ENCODE measurements at places on chromosomes 3 and 15.

GRCh38 chr15:96353416-96353929, 23.0 kb downstream of the NR2F2 start:
- DNase-seq, result no peak

DNA sequence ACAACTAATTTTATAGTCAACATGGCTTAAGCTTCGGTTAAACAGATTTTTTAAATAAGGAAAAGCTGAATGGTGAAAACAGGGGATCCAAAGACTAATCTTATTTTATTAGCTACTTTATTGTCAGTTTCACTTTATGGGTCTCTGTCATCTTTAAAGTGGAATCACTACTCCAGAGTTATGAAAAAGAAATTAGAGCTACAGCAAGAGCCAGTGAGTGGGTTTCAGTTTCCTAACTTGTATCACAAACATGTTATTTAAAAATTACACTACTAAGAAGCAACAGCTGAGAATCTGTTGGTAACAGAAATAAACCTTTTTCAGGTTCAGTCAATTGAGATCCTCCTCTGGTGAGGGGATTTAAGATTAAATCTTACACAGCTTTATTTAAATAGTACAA, 10.0 kb downstream of the PHC3 start:
- no peak for DNase-seq

DNA sequence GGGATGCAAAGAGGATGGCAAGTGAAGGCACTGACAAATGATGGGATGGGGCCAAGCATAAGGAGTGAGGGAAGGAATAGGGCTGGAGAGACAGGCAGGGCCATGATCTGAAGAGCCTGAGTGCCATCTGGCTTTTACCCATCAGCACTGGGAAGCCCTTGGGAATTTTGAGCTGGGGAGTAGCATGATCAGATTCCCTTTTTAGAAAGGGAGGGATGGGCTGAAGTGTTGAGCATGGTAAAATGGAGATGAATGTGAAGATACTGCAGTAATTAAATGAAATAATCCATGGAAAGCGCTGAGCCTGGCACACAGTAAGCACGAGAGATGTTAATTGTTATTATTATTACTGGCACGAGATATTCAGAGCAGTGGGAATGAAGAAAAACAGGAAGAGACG, 9.9 kb downstream of the RBP1 start:
- no peak for DNase-seq

DNA sequence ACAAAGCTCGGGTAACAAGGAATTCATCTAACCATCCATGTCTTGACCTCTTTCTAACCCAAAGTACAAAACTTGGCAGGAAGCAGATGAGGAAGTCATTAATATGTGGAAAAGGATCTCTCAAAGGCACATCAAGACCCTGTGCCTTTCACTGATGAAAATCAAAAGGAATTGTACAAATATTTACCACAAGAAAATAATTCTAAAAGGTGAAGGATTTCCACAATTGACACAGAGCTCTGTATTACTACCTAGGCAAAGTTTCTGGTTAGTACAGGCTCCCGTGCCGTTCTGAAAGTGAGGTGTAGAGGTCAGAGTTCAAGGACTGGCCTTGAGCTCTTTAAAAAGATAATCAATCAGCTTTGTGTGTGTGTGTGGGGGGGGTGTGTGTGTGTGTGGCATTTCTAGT, 239.7 kb upstream of the ICE2 start:
- no peak for DNase-seq

DNA sequence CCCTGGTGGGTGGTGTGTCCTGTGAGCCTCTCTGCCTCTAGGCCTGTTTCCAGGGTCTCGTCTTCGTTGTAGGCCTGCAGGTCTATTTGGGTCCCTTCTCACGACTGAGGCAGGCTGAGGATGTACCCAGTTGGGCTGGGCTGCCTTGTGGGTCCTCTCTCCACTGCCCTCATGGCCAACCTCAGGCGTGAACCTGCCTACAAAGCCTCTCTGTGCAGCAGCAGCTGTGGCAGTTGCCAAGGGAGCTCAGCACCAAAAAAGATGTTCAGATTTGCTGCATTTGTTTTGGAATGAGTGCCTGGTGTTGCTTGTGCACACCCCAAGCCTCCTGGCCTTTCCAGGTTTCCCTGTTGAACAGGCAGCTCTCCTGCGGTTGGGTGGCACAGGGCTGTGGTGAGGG, 13.4 kb downstream of the KLF13 start:
- DNase-seq, result no peak

DNA sequence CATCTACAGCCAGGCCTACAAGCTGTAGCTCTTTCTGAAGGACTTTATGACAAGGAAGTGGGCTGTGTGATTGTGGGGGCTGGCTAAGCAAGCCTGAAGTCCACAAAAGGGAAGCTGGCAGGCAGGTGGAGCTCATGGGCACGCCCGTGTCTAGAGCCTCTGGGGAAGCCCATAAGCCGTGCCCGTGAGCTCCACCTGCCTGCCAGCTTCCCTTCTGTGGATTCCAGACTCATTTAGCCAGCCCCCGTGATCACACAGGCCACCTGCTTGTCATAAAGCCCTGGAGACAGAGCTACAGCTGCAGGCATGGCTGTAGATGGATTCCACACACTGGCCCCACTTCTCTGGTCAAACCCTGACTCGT, 15.2 kb downstream of the EFCC1 start:
- DNase-seq, result no peak

GRCh38 chr15:79206940-79207339, 75.6 kb upstream of the ANKRD34C start:
- no peak for DNase-seq

GRCh38 chr15:63408524-63408923, 26.9 kb upstream of the CA12 start:
- no peak for DNase-seq

All from AG08395 (cell line).